Dermis blood vessel endothelial cell (primary cell): ENCODE measurements at places on chromosomes 7 and 10. TPM values are rescaled to one million over a fixed set of nuclear protein-coding genes. Genes with fewer than 3 reads are reported as not detected.

The BAZ1B gene
- 55.1 and 72.5 TPM in 2 replicates for total RNA-seq

The LIPJ gene
- not detected in 2 replicates for total RNA-seq

- no peak for DNase-seq
Observed at GRCh38 chr7:80859272-80859970, 59.4 kb downstream of the SEMA3C start.

DNA sequence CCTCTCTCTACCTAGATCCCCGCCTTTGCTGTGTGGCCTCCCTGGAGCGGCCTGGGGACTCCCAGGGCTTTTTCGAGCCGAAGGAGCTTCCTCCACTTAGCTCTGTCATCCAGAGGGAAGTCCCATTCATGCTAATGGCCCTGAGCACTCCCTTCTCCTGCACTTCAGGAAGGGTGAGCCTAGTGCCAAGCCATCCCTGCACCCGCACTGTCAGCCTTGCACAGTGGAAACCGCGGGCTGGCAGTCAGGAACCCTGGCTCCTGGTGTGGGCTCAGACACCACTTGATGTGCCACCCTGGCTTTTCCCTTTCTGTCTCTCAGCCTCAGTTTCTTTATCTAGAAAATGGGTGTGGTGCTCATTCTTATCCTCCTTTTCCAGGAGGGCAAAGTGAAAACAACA is 131.6 kb downstream of the ZMIZ1 start:
- no peak for DNase-seq

- no peak for DNase-seq
Observed at GRCh38 chr7:108290459-108291151, 160.4 kb upstream of the LAMB4 start.

GRCh38 chr7:154698726-154699291 is 304.1 kb downstream of the PAXIP1 start:
- no peak for DNase-seq

DNA sequence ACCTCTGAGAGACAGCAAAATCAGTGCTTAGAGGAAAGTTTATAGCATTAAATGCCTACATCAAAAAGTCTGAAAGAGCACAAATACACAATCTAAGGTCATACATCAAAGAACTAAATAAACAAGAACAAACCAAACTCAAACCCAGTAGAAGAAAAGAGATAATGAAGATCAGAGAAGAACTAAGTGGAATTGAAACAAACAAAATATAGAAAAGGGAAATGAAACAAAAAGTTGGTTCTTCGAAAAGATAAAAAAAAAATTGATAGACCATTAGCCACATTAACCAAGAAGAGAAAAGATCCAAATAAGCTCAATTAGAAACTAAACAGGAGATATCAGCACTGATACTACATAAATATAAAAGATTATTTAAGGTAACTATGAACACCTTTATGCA is 280.0 kb upstream of the NRG3 start:
- DNase-seq, result no peak

DNA sequence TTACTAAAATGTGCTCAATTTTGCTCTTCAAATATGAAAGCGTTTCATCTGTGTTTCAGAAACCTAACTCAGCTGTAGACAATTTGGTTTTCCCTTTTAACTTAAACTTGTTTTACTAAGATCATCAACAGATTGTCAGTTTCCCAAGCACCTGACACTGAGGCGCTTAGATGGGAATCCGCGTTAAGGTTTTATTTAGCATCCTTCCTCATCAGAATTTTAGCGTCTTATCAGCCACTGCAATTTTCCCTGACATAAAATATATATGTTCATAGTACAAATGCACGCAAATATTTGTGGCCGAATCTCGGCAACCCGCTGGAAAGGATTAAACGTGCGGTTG is 1.2 kb downstream of the SGCE start:
- no peak for DNase-seq
